Stimulated activated CD4-positive, alpha-beta T cell treated with anti-CD3 and anti-CD28 coated beads, Interleukin-15, amount 100 ng/mL, for 1 hour (primary cell): ENCODE measurements at places on chromosomes 11 and 22.

DNA sequence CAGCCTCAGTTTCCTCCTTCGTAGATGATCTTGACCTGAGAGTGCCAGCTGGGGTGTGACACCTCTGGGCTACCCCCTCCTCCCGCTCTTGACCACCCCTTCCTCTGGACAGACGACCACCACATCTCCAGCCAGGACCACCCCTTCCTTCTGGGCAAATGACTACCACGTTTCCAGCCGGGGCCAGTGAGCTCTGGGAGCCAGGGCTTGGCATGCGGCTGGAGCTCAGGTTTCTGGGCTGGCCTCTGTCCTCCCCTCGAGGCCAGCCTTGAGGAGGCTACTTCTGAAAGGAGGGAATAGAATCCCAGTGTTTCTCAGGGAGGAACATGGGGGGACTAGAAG lies 120.9 kb downstream of the KCNQ1OT1 start:
- no peak for DNase-seq

DNA sequence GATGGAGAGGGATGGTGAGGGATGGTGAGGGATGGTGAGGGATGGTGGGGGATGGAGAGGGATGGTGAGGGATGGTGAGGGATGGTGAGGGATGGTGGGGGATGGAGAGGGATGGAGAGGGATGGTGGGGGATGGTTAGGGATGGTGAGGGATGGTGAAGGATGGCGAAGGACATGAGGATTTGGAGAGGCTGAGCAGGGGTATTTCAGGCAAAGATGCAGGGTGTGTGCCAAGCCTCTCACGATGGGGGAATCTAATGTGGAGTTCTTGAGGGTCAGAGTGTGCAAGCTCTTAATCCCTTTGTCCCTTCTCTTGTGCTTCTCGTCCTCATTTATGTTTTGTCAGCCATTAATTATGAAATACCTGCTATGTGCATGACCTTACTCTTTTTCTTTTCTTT lies 7.5 kb upstream of the PLA2G6 start:
- no peak for DNase-seq

DNA sequence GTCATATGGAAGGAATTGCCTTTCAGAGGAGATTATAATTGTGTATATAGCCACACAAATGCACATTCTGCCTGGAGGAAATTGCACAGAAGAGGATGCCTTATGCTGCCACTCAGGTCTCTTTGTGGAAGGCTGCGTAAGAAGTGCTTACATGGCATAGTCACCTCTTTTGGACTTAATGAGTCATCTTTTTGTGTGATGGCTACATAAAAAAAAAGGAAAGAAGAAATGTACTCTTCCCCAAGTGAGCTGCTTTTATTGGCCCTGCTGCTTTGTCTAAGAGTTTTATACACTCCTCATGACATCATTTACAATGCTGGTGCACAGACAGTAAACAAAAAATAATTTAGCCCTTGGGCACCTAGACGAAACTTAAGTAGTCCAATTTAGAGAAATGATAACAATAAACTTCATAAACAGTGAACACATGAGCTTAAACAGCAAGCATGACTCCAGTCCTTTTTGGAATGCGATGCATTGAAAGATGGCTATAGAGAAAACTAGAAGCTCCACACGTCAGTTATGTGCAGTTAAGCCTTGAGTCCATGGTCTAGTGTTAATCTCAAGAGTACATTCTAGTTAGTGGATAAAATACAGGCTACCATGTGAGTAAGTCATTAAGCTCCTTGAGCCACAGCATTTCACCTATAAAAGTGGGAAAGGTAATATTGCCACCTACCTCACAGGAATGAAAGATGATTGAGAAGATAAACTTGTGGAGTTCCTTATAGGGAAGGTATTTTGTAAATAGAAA lies 12.0 kb downstream of the CSTPP1 start:
- no peak for DNase-seq

- DNase-seq = no peak
Measured at GRCh38 chr11:134949121-134950090, 537.4 kb upstream of the B3GAT1 start.

DNA sequence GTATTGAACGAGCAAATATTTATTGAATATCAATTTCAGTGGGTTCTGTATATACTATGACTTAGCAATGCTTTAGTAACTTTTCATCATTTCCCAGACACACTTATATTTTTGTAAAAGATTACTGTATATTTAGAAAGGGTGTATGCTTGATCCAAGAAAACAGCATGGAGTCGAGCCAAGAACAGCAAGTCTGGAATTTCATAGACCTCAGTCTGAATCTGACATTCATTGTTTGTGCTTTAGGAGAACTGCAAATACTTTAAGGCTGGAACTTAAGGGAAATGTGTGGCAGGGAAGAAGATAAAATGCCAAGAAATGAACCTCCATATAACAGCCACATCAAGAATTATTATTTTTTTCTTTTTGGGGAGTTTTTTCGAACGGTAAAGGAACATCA lies 1156.8 kb downstream of the LRRC4C start:
- DNase-seq = no peak

- no peak for DNase-seq
Measured at GRCh38 chr11:47415949-47416472, 7.6 kb downstream of the SLC39A13 start.

GRCh38 chr22:50320116-50320515 lies 6.7 kb downstream of the DENND6B start:
- no peak for DNase-seq

GRCh38 chr11:12792590-12792989 lies 118.4 kb downstream of the TEAD1 start:
- no peak for DNase-seq

GRCh38 chr11:24779791-24780190 lies 282.9 kb downstream of the LUZP2 start:
- DNase-seq = no peak

GRCh38 chr11:77557553-77557952 lies 32.2 kb upstream of the AQP11 start:
- DNase-seq = no peak

GRCh38 chr11:69468221-69468620 lies 13.2 kb upstream of the LINC01488 start:
- DNase-seq = no peak

- no peak for DNase-seq
Measured at GRCh38 chr11:129840236-129840635, 24.6 kb downstream of the TMEM45B start.

DNA sequence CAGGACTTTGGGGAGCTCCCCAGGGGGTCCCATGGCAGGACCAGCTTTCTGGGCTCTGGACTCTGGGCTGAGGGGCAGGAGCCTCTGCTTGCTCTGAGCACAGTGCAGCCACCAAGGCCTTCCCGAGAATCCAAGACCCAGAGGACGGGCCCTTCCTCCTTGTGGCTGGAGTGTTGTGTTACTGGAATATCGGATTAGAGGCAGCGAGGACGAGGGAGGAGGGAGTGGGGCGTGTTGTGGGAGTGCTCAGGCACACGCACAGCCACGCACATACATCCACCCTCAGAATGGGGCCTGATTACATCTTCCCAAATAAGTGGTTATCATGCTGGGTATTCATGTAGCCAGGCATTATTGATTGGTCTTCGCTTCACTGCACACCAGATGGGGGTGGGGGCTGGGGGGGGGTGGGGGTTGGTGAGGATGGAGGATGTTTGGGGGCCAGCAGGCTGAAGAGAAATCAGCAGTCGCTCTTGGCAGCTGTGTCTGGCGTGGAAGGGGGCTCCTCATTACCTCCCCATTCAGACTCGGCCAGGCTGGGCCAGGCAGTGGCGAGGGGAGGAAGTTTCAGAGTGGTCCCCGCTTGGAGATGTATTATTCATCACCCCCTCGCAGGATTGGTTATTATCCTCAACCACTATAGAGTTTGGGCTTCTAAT lies 120.9 kb downstream of the ST3GAL4 start:
- no peak for DNase-seq

DNA sequence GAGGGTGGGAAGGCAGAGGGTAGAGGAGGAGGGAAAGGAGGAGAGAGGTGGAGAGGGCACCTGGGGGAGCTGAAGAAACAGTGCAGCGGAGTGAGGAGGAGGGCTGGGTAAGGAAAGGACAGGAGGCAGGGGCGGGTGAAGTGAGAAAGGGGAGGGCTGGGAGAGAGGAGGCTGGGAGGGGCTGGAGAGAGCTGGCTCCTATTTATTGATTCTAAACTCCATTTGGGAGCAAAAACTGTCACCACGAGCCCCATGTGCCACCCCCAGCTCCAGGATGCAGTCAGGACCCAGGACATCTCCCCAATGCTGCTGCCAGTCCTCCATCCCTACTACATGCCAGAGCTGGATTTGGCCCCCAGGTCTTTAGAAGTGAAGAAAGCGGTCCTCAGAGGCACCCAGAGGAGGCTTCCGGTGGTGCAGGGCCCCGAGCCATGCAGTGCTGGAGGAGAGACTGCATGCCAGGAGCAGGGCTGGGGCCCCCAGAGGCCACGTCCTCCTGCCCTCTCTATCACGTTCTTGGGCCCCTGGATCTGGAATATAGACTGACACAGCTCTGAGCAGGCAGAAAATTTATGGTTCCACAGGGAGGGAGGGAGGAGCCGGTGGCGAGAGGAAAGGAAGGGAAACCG lies 53.7 kb downstream of the SLC22A12 start:
- DNase-seq = no peak

GRCh38 chr11:60265373-60266214 lies 14.9 kb upstream of the MS4A4A start:
- DNase-seq = no peak

- no peak for DNase-seq
Measured at GRCh38 chr11:15500643-15501042, 385.9 kb downstream of the INSC start.

GRCh38 chr11:29527391-29527936 lies 489.4 kb downstream of the KCNA4 start:
- no peak for DNase-seq

- DNase-seq = peak; percentile 96
Measured at GRCh38 chr11:67629386-67630227, at the start of gene NUDT8. Gene NUDT8 (minus strand): TSS chr11:67629937. CDS start chr11:67629911, 26 bp downstream.

DNA sequence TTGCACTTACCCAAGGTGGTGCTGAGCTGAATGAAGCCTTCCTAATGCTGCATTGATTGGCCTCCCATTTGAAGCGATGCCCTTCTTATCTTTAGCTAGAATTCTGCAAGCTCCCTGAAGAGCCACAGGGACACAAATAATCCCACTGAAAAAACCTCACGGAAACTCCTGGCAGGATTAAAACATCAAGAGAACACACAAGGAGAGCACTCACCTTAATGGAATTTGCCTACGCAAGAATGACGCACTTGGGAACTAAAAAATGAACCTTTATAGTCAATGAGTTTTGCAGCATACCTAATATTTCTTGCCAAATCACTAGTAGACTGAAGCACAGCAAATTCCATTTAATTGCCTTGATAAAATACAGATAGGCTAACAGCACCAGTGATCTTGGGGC lies 232.8 kb upstream of the UBASH3B start:
- DNase-seq = no peak

DNA sequence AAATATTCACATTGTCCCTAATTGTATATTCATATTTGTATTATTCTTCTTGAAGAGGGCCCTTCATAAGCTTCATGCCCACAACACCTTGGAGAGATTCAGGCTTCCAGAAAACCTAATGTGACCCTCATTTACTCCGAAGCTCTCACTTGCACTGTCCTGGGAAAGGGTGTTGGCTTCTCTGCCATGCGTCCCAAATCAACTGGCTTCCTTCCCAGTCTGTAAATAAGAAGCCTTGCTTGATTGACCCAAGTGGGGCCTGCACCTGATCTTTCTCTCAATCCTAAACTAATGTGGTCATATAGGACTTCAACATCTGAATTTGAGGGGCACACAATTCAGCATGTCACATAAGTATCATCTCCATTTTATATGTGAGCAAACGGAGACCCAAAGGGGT lies 40.5 kb upstream of the ZBTB16 start:
- no peak for DNase-seq

- DNase-seq = no peak
Measured at GRCh38 chr11:33731723-33732531, 4.3 kb downstream of the CD59 start.

- DNase-seq = no peak
Measured at GRCh38 chr11:14542324-14542723, 22.1 kb upstream of the PSMA1 start.

GRCh38 chr11:87722756-87723565 lies 452.3 kb downstream of the RAB38 start:
- DNase-seq = no peak

DNA sequence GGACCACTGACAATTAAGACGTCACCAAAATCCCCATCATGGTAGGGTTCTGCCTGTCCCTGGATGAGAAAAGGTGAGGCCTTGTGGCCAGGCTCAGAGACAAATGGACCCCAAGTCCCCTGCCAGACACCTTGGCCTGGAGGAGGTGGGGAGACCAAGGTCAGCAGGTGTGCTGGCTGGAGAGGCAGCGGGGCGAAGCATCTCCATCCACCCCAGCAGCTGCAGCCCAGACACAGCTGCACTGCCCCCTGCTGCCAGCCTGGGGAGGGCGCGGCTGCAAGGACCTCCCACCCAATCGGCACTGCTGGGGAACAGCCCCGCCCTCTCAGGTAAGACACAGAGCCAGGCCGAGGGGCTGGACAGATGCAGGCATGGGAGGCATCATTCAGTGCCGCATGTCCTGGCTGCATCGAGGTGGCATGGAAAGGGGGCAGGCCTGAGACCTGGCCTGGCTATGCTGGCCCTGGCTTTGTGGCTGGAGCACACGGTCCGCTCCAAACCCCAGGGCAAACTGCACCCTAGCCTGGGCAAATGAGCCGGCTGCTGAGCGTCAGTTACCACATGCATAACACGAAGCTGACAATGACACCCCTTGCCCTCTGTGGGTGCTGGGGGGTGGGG lies 12.2 kb upstream of the MFNG start:
- peak; percentile 64 for DNase-seq

DNA sequence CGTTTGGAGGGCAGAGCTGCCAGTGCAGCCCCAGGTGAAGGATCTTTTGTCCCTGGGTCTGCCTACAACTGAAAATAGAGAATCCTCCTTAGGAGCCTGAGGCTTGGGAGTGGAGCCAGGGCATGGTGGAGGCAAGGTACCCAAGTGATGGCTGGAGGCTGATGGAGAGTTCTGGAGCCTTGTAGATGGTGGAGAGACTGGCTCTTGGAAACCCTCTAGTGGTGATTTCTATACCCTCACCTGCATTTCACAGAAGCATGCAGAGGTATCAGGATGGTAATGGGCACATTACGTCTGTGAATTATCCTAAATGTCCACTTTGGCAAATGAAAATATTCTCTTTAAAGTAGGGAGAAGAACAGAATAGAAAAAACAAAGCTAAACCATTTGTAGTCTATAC lies 44.4 kb downstream of the INSC start:
- no peak for DNase-seq

- DNase-seq = no peak
Measured at GRCh38 chr11:69539416-69540117, 58.1 kb downstream of the LINC01488 start.

- DNase-seq = no peak
Measured at GRCh38 chr11:116835042-116835772, 2.2 kb downstream of the APOA1 start.
